ENCODE measurements at places on chromosomes 7 and 10.

- no peak for DNase-seq
These were observed 106.8 kb downstream of the GLRX3 start for GRCh38 chr10:130243015-130243414.

GRCh38 chr7:32673275-32673983 is 178.1 kb downstream of the AVL9 start:
- DNase-seq, result no peak

GRCh38 chr7:44615149-44615611 is 8.8 kb downstream of the OGDH start:
- no peak for DNase-seq

DNA sequence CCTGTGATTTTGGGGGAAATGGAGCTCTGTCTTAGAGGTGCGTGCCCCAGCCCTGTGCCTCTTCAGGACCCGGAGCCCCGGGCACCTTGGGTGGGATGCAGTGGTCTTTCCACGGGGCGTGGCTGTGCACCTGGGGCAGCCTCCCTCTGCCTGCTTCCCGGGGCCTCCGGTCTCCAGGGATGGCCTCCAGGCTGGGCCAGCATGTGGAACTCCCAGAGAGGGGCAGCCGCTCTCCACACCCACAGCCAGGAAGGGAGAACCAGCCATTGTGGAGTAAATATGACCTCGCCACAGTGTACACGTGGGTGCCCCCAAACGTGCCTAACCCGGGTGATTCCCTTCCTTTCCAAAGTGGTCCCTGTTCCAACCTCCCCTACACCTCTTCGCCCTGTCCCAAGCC is 52.6 kb downstream of the JAKMIP3 start:
- no peak for DNase-seq

DNA sequence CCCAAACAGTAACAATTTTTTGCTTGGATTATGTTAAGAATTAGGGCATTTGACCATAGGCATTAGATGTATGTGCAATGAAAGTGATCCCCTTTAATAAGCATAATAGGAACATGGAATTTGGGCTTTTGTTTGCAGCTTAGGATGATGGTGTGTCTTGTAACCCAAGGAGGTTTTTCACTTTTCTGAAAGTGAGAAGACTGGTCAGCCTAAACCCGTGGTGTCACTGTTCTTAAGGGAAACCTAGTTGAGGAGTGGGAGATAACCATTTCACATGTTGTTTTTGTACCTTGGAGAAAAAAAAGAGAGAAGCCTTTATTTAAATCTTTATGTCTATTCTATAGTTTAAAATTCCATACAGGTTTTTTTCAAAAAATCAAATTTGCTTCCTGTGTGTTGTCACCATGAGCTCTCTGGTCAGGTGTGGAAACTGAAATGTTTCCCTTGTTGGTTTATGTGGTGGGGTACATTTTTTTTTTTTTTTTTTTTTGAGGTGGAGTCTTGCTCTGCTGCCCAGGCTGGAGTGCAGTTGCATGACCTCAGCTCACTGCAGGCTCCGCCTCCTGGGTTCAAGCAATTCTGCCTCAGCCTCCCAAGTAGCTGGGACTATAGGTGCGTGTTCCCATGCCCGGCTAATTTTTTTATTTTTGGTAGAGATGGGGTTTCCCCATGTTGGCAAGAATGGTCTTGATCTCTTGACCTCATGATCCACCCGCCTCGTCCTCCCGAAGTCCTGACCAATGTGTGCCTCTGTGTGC is 7.7 kb downstream of the CCM2 start:
- DNase-seq, result no peak

DNA sequence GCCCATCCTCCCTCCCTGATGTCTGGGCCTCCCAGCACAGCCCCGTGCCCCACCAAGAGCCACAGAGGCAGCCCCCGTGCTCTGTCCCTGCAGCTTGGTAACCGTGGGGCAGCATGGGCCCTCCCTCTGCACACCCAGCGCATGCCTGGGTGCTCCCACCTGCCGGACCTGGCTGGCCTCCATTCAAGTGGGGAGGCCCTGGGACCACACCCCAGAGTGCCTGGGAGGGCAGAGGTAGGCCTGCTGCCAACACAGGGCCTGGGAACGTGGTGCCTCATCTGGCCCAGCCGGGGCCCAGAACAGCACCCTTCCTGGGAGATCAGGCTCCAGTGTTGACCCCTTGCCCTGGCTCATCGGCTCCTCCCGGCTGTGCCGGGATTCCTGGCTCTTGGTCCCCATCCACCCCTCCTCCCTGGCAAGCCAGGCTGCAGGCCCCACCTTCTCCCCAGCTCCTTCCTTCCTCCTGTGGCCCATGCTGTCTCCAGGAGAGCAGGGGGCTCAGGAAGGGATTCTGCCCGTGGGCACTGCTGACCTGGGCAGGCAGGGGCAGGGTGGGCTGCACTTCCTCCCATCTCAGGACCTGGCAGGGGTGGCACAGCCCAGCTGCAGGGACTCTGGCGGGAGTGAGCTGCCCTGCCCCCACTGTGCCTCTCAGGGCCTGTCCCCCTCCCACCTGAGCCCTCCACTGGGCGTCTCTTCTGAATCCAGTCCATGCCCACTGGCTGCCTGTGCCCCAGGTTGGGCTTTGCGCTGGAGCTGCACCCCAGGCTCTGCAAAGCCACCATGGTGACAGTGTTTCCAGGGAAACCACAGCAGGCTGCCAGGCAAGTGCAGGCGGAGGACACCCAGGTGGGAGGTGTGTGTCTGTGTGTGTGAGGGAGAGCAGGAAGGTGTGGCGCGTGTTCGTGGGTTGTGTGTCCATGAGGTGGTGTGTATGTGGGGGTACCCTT is 32.6 kb downstream of the PWWP2B start:
- no peak for DNase-seq

DNA sequence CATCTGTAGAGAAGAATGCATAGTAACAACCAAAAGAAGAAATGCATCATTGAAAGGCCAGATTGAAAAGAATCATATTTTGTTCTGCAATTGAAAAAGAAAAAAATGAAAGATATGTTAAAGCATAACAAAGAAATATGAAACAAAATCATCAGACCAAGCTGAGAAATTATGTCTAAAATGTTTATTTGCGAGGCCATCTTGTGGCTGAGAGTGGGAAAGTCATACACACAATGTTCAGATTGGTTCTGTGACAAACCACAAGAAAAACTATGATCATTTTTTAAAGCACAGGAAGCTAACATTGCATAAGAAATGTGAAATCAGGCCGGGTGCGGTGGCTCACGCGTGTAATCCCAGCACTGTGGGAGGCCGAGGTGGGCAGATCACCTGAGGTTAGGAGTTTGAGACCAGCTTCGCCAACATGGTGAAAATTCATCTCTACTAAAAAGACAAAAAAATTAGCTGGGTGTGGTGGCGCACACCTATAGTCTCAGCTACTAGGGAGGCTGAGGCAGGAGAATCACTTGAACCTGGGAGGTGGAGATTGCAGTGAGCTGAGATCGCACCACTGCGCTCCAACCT is 36.6 kb downstream of the ABCB5 start:
- no peak for DNase-seq

DNA sequence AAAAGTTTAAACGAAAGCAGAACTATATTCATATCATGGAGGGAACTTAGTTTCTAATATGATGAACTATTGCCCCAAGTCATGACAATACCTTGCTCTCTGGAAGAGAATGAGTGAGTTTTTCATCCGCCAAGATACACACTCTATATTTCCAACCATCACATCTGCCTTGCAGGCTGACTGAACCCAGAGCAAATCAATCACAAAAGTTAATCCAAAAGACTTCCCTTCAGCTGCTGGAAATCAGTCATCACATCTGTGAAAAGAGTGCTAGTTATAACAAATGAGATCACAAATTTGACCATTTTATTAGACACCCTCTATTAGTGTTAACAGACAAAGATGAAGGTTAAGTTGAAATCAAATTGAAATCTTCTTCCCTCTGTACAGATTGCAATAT is 261.7 kb upstream of the PRKCQ start:
- DNase-seq, result no peak

GRCh38 chr10:73734028-73734720 is 10.0 kb upstream of the SEC24C start:
- DNase-seq, result no peak

GRCh38 chr10:108962172-108962571 is 961.1 kb downstream of the XPNPEP1 start:
- DNase-seq, result no peak

GRCh38 chr7:132065193-132065988 is 509.0 kb upstream of the PODXL start:
- no peak for DNase-seq

DNA sequence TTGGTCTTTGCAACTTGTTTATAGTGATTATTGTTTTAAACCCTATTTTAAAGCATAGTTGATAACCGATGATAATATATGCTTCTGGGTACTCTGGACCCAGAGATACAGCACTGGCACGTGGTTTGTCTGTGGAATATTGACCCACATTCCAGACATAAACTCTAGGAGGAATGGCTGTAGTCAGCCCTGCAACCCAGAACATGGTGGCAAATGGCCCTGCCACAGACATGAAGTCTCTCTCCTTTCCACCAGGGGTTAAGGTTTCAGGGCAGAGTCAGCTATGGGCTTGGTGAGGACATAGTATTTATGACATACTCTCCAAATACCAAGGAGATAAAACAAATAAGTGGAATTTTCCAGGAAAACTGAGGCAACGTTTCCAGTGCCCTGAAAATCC is 83.6 kb downstream of the NAMPT start:
- DNase-seq, result no peak

- DNase-seq, result no peak
These were observed 264.4 kb downstream of the ETV1 start for GRCh38 chr7:13724977-13725566.

- no peak for DNase-seq
These were observed 14.5 kb upstream of the CYCS start for GRCh38 chr7:25139536-25139935.

- no peak for DNase-seq
These were observed 286.3 kb upstream of the CELF2 start for GRCh38 chr10:10731366-10731765.

DNA sequence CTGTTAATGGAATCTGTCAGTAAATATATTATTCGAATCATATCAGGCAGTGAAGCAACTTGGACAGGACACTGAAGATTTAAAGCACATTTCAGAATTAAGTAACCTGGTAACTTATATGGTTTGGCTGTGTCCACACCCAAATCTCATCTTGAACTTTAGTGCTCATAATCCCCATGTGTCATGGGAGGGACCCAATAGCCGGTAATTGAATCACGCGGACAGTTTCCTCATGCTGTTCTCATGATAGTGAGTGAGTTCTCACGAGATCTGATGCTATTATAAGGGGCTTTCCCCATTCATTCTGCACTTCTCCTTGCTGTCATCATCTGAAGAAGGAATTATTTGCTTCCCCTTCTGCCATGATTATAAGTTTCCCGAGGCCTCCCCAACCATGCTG is 83.2 kb upstream of the COL1A2 start:
- DNase-seq, result no peak

DNA sequence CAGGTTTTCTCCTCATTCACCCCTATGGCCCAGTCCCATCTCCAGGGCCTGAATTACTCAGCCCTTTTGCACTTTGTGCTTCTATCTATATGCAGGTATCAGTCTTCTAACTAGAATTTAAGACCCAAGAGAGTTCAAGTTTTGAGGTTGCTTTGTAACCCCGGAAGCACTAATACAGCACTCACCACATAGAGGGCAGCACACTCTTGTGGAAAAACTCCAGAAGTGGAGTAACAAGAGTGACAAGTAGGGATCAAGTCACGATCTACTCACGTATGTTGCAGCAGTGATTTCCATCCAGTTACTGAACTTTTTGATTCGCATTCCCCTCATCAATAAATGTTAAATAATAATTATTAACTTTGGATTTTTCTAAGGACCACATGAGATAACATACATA is 151.0 kb downstream of the CHCHD3 start:
- DNase-seq, result no peak

- peak; percentile 34 for DNase-seq
These were observed 2.9 kb upstream of the MYOZ1 start for GRCh38 chr10:73644015-73644743.
